ENCODE measurements at places on chromosomes 4 and X.

GRCh38 chrX:71291381-71291780 is 7.9 kb downstream of the NONO start:
- no peak for DNase-seq

DNA sequence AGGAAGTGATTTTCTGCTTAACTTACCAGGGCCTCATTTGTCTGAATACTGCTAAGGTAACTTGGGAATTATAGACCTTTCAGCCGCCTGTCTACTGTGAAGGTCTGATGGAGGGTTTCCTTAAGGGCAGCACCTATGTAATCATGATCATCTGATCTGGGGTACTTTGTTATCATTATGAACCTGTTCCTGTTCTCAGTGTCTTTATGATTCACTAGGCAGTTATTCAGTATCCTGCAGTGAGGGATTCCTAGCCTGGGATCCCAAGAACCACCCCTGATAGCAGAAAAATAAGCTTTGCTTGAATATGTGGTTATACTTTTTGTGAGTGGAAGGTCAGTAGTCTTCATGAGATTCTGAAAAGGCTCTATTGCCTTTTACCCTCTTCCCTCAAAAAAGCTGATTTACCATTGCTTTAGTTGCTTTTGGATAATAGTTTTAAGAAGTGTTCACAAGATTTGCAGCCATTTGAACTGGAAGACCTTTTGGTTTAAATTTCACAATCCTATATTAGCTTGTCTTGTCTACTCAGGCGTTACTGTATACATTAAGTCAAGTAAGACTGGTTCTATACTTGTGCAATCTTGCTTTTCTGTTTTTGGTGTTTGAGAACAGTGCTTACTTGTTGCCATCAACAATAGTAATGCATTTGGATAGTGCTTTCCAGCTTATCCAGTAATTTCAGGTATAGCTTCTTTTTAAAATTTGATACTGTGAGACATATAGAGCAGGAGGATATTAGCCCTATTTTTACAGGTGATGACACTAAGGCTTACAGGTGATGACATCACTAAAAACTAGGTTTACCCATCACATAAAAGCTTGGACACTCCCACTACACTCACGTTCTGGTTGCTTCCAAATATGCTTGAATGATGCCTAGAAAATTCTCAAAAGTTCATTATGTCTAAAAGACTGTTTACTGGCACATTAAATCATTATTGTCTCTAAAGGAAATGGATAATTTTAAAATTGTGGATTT is 60.0 kb downstream of the FHIP1A start:
- no peak for DNase-seq

DNA sequence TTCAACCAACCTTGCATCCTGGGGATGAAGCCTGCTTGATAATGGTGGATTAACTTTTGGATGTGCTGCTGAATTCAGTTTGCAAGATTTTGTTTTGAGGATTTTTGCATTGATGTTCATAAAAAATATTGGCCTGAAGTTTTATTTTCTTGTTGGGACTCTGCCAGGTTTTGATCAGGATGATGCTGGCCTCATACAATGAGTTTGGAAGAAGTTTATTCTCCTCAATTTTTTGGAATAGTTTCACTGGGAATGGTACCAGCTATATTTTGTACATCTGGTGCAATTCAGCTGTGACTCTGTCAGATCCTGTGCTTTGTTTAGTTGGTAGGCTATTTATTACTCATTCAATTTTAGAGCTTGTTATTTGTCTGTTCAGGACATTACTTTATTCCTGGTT is 340.3 kb upstream of the TRAM1L1 start:
- DNase-seq = no peak

GRCh38 chrX:140318296-140318695 is 186.6 kb downstream of the SOX3 start:
- DNase-seq = no peak

DNA sequence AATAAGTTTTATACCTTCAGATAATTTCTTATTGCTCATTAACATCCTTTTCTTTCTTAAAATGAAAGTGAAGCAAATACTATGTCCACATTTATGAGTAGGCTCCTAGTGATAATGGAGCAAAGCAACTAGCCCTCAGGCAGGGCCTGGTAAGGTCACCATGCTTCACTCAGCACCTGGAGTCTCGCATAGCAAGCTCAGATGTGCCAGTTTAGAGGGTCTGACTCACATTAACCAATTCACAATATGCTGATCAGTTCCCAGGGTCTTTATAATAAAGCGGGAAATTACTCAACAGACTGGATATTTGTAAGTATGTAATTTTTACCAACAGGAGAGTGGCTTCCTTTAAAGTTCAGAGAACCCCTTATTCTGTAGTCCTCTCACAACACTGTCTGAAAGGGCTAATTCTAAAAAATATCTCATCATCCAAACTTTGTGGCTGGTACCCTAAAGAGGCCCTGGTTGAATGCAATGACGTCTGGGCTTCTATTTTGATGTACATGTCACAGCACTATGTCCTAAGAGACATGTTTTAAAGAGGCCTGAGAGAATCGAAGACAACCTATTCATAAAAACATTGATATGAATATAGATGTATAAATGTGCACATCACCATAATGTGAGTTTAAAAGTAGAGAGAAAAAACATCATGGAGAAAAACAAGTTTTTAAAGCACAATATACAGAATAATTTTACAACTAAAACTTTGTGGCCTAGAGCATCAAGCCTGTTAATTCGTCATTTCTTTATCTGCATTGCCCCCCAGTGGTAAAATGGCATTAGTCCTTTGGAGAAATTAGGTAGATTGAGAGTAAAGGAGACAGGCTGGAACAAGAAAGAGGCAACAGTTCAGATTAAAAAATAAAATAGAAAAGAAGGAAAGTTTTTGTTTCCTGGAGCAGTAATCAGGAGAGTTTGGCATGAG is 44.3 kb downstream of the IL21 start:
- peak; percentile 15 for DNase-seq

DNA sequence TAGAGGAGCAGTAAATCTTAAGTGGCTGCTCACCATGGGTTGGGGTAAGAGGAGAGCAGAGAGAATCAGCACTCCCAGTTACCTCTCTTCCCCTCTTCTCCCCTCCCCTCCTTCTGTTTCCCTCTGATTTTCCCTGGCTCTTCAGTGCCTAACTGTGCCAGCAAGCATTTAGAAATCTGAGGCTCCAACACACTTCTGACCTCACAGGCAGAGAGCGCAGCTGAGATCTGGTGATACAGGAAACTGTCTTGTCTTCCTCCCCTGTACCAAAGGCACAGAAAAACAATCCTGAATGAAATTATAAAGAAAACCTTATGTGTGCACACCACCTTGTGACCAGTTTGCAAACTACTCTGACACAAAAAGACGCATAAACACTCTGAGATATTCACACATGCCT is 82.4 kb upstream of the SMIM10 start:
- DNase-seq = no peak

GRCh38 chr4:95857761-95858160 is 17.9 kb downstream of the PDHA2 start:
- DNase-seq = no peak

DNA sequence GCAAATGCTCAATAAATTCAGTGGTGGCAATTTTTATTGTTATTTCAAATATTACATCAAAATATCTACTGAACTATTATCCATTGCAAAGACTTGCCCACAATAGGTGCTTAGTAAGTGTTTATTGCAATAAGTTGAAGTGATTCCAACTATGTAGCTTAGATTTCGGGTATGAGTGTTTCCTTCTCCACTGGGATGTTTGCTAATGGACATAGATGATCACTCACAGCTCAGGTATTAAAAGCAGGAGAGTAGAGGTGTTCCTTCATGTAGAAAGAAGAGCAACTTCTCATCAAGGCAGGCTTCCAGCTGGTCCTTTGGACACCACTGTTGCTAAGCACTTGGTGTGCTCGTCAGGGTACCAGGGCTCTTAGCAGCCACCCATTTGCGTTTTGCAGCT is 66.3 kb upstream of the MTM1 start:
- DNase-seq = no peak

DNA sequence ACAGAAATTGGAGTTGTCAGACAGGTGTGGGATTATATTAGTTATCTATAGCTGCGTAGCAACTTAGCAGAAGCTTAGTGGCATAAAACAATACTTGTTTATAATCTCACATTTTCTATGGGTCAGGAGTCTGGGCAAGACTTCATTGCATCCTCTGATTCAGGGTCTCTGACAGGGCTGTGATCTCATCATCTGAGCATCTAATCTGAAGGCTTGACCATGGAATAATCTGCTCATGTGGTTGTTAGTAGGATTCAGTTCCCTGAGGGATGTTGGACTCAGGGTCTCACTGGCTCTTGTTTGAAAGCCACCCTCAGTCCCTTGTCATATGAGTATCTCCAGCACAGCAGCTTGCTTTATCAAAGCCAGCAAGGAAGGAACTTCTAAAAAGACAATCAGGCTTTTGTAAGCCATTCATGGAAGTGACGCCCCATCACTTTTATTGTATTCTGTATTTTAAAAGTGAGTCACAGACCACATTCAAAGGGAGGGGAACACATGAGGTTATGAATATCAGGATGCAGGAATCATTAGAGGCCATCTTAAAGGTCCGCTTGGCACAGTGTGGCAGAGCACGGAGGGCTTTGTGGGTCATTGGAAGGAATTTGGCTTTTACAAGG is 37.2 kb upstream of the FAM9B start:
- DNase-seq = no peak

DNA sequence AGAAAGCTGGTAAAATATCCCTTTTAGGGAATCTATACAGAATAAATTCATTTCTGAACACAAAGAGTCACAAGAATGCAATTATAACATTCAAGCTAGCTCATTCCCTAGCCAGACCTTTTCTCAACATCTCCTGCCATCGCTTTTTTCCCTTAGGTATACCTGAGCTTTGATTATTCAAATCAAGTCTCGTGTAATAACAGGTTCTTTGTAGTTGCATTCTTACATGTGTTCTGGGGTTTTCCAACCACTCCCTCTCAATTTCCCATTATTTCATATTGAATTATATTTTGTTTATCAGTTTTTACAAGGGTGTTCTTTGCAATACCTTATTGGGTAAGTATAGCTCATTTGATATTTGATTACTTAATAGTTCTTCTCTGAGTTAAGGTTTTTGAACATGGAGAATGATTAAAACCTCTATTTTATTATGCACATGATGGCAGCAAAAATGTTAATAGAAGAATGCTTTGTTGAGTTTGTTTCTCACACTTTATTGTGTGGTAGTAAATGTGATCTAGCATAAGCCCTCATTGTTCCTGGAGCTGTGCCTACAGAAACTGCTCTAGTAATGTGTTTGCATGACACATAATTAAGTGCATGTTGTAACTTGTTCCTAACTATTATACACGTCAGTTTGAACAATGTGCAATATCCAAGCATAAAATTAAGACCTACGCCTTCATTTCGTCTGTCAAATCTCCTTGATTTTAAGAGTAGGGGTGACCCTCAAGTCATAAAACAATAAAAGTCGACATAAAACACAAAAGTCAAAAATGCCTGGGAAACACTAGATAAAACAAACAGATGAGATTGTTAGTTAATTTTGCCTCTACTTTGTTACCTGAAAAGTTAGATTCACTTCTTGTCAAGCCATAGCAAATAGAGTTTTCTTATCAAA is 124.0 kb upstream of the POF1B start:
- DNase-seq = no peak

GRCh38 chrX:115134382-115134781 is 54.8 kb upstream of the RBMXL3 start:
- no peak for DNase-seq

DNA sequence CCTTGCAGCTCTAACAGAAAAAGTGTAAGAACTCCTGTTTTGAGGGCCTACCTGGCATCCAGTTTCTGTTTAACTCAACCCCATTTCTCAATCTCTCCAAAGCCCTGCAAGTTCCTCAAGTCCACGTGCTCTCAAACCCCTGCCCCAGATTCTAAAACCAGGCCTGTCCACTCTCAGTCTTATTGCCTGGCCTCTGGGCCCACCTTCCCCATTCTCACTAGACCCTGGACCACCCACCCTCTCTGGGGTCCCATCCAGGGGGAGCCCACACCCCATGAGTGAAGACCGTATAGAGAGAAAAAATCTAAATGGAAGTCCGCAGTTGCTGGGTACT is 58.3 kb downstream of the TLR10 start:
- no peak for DNase-seq

DNA sequence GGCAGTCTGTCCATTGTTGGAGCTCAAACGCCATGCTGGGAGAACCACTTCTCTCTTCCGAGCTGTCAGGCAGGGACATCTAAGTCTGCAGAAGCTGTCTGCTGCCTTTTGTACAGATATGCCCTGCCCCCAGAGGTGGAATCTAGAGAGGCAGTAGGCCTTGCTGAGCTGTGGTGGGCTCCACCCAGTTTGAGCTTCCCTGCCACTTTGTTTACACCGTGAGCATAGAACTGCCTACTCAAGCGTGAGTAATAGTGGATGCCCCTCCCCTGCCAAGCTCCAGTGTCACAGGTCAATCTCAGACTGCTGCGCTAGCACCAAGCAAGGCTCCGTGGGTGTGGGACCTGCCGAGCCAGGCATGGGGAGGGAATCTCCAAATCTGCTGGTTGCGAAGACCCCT is 145.7 kb downstream of the VSIG4 start:
- DNase-seq = peak; percentile 56

- DNase-seq = no peak
These were observed 1.1 kb upstream of the RAP1GDS1 start for GRCh38 chr4:98260047-98260578.

GRCh38 chr4:8607603-8608481 is 15.3 kb downstream of the CPZ start:
- DNase-seq = peak; percentile 18

DNA sequence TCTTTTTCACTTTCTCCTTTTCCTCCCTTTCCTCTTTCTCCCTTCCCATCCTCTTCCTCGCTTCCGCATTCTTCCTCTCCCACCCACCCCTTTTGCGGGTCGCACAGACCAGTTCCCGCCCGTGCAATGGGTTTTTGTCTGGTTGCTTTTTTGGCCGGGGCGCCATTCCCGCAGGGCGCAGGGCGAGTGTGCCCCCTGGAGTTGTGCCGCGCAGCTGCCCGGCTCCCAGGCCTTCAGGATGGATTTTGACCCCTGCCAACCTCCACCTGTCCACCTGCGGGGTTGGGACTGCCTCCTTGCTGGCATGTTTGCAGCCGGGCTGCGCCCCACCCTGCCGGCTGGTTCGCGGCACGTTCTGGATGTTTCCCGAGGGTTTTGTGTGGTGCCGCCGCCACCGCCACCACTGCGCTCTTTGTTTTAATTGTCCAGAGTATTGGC is 578 bp upstream of the SEL1L3 start:
- DNase-seq = no peak

All from B cell (primary cell).